ENCODE measurements at places on chromosomes 7 and 10.

DNA sequence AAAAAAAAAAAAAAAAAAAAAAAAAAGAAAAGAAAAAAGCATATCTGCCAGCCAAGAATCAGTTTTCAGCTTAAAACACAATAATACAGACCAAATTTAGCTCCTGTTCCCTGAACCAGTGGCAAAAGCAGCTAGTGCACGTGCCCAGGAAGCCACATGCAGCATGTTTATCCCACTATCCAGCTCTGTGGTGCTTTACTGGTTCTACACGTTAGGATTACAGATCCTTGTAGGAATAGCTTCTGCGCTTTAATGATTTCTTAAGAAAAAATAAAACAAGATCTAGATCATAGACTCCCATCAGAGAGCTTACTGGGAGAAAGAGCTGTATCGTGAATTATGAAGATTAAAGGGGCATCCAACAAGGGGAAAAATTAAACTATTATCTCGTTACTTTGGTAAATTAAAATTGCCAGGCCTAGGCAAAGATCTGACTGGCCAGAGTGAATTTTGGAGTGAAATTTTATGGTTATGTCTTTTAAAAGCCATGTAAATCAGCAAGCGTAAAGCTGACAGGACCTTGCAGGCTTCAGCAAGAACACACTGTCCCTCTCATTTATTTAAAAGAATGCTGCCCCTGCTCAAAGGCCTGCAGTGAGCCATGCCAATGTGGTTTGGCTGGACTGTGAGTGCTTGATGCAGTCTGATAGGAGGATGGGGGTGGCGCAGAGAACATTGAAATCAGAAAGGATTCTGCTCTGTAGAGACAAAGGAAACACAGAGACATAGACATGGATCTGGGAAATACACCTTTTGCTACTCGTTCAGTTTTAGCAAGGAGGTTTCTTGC lies 177.3 kb upstream of the PHYHIPL start:
- no peak for DNase-seq

DNA sequence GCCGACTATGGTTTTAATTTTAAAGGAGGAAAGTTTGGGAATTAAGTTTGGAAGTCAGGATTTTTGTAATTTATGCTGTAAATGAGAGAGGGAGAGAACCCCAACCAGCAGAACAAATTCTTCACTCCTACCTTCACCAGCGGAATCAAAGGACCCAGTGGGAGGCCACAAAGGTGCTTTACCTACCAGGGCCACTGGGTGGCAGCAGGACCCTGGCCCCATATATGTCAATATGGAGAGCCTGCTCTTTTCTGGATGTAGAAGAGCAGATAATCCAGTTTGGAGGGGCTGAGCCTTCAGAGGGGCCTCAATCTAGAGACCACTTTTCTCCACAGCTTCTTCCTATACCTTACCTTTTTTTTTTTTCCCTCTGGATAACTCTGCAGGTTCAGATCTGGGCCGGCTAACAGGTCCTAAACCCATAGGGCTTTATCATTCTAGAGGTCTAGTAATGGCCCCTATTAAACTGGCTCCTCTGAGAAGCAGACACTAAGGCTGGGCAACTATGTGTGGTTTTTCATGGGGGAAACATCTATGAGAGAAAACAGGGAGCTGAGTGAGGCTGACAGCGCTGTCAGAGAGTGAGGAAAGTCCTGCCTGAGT lies 8.5 kb upstream of the SCD start:
- peak; percentile 75 for DNase-seq

- DNase-seq = no peak
These were observed 29.8 kb downstream of the ZMIZ1 start for GRCh38 chr10:79098596-79099015.

- peak; percentile 24 for DNase-seq
These were observed 14.7 kb upstream of the NXPH1 start for GRCh38 chr7:8418629-8419245.

DNA sequence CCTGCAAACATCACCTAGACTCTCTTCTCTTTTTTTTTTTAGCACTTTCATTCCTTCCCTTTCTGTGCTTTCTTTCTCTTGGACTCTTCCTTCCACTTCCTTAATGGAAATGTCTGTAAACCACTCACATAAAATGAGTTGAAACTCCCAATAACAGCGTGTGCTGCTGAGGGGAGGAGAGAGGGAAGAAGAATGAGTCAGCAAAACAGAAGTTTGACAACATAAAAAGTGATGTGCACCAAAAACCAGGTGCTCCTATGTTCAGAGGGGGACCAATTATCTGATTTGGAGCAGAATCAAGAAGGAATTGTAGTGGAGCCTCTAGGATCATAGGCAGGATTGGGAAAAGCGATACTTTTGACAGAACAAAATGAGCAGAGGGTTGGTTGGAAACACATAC lies 712.1 kb upstream of the IGFBP3 start:
- no peak for DNase-seq

DNA sequence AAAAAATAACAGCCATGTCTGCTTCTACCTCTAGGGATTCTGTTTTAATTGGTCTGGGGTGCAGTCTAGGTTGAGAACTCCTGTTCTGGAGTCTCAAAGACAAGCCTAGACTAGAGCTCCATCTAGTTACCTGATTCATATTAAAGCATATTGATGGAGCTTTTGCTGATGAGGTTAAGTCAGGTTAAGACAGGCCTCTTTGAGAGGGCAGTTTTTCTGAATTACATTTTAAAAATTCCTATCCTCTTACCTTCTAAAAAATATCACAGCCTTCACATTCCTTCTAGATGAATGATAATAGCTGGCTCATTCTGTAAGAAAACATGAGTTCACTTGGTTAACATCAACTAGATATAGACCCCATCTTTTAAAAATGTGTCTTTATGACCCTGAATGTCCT lies 28.9 kb downstream of the MGAM start:
- no peak for DNase-seq

GRCh38 chr7:105112440-105113418 lies 98.7 kb downstream of the KMT2E start:
- no peak for DNase-seq

- no peak for DNase-seq
These were observed 20.4 kb downstream of the PPA1 start for GRCh38 chr10:70212879-70213278.

DNA sequence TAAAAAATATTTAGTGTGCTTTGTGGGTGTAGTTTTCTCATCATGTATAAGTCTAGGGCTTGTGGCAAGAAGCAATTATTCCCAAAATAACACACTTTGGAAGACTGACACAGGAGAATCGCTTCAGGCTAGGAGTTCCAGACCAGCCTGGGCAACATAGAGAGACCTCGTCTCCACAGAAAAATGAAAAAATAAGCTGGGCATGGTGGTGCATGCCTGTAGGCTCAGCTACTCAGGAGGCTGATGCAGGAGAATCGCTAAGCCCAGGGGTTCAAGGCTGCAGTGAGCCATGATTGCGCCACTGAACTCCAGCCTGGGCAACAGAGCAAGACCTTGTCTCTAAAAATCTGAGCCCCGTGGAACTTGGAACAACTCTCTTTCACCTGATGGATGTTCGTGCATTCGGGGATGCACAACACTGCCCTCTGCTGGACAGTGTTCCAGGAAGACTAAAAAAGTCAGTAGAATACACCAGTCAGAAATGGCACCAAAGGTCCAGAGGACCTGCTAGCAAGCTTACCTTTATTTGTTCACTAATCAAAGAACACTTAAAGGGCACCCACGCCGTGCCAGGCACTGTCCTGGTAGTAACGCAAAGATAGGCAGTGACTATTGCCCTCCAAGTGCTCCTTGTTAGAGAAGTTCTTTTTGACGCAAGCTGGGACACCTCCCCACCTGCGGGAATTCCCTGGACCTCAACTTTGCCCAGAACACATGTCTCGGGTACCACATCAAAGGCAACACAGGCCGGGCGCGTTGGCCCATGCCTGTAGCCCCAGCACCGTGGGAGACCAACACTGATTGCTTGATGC lies 81.9 kb upstream of the CALN1 start:
- DNase-seq = peak; percentile 15

- DNase-seq = no peak
These were observed 67.5 kb downstream of the LRMDA start for GRCh38 chr10:75498884-75499350.

- no peak for DNase-seq
These were observed 52.3 kb downstream of the CCDC71L start for GRCh38 chr7:106608661-106609060.

- no peak for DNase-seq
These were observed 75.5 kb downstream of the KLF6 start for GRCh38 chr10:3709456-3710060.

GRCh38 chr10:125000366-125001312 lies 58.7 kb downstream of the ZRANB1 start:
- DNase-seq = no peak

GRCh38 chr7:17166824-17167379 lies 131.6 kb upstream of the AHR start:
- DNase-seq = no peak

- no peak for DNase-seq
These were observed 13.2 kb downstream of the PCLO start for GRCh38 chr7:83149466-83149865.

GRCh38 chr7:128019288-128019687 lies 11.9 kb downstream of the LRRC4 start:
- no peak for DNase-seq

- DNase-seq = no peak
These were observed 159.8 kb downstream of the SH3PXD2A start for GRCh38 chr10:103695584-103696005.

DNA sequence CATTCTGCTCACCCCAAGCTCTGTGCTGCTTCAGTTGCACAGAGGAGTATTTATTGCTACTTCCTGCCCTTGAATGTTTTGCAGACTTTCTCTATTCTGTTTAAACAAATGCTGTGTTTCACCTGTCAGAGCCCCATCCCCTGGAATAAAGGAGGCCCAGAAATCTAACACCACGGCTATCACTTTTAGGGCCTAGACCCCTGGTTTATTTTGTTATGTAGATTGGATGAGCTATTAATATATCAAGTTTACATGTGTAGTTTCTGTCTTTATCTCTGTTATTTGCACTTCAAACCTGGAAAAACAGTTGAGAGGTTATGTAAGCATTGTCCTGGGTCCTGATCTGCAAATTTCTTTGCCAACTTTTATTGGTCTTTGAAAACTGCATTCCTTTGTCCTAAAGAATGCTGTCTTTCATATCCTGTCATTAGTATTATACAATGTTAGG lies 630.1 kb downstream of the PARD3 start:
- DNase-seq = no peak

- no peak for DNase-seq
These were observed 103.8 kb downstream of the ARMH3 start for GRCh38 chr10:101952191-101952590.

- no peak for DNase-seq
These were observed 276.9 kb upstream of the IGFBP3 start for GRCh38 chr7:46197785-46198540.

GRCh38 chr10:86959737-86960002 lies 1.3 kb downstream of the SNCG start:
- DNase-seq = no peak

GRCh38 chr10:29127037-29127700 lies 161.7 kb upstream of the LYZL1 start:
- DNase-seq = no peak

- DNase-seq = no peak
These were observed 6.4 kb downstream of the USP6NL start for GRCh38 chr10:11604865-11605650.

GRCh38 chr10:115129752-115130151 lies 36.6 kb downstream of the ATRNL1 start:
- no peak for DNase-seq

GRCh38 chr7:83677180-83677866 lies 28.4 kb upstream of the SEMA3E start:
- no peak for DNase-seq

DNA sequence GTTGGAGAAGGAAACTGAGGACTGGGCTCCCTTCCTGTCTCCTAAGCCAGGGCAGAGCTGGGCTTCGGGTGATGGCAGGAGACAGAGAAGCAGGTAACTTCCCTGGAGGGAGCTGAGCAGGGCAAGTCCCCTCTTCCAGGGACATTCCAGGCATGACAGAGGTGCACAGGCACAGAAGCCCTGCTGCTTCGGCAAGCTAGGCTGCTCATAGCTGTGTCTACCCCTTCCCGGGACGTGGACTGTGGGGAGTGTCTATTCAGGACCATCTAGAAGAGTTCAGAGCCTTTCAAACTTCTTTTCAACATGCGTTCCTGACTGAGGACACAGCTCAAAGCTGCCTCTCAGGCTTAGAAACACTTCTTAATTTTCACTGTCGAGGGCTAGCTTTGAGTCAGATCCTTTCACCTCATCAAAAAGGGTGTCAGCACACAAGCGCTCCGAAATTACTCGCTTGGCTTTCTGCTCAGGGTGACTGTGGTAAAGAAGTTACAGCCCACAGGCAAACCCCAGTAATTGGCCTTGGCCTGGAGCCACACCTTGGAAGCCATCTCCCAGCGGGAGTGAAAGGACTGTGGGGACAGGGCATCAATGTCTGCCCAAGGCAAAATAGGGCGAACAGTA lies 63.7 kb upstream of the STEAP1B start:
- DNase-seq = no peak

DNA sequence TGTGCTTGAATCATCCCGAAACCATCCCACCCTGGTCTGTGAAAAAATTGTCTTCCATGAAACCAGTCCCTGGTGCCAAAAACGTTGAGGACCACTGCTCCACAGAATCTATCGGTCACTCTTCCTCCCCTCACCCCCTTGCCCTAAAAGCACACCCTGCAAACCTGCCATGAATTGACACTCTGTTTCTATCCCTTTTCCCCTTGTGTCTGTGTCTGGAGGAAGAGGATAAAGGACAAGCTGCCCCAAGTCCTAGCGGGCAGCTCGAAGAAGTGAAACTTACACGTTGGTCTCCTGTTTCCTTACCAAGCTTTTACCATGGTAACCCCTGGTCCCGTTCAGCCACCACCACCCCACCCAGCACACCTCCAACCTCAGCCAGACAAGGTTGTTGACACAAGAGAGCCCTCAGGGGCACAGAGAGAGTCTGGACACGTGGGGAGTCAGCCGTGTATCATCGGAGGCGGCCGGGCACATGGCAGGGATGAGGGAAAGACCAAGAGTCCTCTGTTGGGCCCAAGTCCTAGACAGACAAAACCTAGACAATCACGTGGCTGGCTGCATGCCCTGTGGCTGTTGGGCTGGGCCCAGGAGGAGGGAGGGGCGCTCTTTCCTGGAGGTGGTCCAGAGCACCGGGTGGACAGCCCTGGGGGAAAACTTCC lies 784 bp upstream of the SERPINE1 start:
- no peak for DNase-seq

DNA sequence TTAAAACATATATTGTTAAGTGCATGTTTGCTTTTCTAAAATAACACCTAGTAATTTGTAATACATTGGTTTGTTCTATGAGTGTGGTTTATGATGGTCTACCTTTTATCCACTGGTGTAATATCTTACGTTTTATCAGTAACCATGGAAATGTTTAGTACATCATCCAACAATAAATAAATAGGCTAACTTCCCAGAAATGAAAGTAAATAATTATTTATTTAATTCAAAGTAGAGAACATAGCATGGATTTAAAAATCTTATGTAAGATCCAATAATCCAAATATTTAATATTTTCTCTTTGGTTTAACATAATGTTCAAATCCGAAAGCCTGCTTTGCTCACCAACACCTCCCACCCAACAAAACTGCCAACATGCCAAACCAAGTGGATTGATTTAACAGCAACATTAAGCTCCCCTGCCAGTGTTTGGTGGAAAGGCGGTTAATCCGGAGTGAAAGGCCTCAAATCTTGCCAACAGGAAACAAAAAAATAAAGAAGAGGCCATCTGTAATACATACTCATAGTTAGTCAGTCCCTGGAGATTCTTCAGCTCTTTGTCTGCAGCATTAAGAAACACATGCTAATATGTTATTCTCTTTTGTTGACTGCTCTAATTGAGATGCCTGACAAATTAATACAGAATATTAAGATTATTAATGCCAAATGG lies 897.8 kb downstream of the CNTNAP2 start:
- no peak for DNase-seq
